Stimulated activated CD8-positive, alpha-beta memory T cell treated with anti-CD3 and anti-CD28 coated beads, Interleukin-7, amount 100 ng/mL, for 24 hours (primary cell): ENCODE measurements at places on chromosomes 5 and 9.

GRCh38 chr9:118290116-118290515 is 585.9 kb downstream of the TLR4 start:
- no peak for DNase-seq

DNA sequence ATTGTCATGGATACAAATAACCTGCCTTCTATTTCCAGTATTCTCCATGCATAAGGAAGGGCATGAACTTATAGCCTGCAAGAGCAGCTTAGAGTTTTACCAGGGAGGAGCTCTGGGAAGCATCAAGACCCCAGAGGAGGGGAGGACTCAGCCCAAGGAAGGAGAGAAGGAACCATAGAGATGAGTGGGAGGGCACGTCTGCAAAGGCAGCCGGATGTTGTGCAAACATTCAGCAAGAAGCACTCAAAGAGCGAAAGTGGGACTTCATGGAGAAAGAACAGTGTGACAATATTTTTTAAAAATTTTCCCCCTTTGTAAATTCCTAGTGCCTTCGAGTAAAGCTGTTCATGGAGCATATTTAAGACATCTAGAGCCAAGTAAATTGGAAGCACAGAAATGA is 270.1 kb upstream of the PTGER4 start:
- DNase-seq, result no peak

- DNase-seq, result no peak
Measured at GRCh38 chr5:1098986-1099597, 12.8 kb downstream of the SLC12A7 start.

- DNase-seq, result no peak
Measured at GRCh38 chr5:53002491-53002890, 13.3 kb downstream of the ITGA2 start.

- no peak for DNase-seq
Measured at GRCh38 chr5:53180991-53181390, 71.4 kb upstream of the MOCS2 start.
